ENCODE measurements at places on chromosomes 5 and 9.

- no peak for DNase-seq
Measured at GRCh38 chr9:125929846-125930245, 182.7 kb downstream of the PBX3 start.

DNA sequence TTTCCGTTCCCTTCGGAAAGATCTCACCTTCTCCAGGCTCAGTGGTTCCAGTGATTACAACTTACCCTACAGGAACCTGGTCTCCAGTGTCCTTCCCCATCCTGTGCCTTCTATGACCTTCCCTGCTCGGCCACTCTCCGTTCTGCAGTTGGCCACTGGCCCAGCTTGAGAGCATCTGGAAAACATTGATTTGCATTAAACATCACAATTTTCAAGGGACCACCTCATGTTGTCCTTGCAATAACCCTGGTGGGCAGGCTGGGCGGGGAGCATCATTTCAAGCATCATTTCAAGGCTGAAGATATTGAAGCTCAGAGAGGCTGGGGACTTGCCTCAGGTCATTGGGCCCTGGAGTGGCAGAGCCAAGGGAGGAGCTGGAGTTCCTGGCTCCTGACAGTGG lies 177.4 kb downstream of the SEC61B start:
- DNase-seq, result no peak

DNA sequence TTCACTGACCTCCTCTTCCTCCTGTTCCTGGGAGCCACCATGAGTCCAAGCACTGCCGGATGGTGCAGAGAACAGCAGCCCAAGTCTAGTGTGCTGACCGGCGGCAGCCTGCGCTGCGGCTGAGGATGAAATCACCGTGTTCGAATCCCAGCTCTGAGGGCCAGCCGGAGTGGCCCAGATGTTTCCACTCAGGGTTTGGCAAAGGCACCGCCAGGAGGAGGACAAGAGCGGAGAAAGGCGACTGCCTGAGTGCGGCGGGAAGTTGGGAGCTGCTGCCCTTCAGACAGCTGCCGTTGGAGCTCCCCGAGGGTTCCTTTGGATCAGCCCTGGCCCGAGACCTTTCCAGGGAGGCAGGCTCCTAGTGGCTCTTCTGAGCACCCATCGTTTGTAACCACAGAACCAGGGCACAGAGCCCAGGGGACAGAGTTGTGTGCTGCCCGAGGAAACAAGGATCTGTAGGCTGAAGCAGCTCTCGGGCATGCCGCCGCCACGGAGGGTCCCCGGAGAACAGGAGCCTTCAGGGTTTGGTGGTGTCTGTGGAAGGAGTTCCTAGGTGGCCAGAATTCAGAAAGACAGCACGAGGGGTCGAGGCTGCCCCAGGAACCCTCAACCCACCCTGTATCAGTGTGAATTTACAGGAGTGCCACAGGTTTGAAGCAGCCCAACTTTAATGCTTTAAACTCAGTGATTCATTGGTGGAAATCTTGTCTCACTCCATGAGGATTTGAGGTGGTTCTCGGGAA lies 115.6 kb upstream of the COL5A1 start:
- DNase-seq, result no peak

DNA sequence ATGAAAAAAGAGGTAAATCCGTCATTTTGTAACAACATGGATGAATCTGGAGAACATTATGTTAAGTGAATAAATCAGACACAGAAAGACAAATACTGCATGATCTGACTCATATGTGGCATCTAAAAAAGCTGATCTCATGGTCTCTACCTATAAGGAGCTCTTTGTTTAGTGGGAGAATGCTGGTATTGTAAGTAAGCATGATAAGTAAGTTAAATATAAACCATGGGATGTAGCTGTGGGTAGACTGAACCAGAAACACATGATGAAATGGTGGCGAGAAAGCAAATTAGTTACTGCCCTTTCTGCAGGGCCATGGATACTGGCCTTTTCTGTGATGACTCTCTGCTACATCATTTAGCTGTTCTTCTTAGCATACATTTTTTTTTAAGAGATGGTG lies 66.4 kb upstream of the RUSC2 start:
- no peak for DNase-seq

DNA sequence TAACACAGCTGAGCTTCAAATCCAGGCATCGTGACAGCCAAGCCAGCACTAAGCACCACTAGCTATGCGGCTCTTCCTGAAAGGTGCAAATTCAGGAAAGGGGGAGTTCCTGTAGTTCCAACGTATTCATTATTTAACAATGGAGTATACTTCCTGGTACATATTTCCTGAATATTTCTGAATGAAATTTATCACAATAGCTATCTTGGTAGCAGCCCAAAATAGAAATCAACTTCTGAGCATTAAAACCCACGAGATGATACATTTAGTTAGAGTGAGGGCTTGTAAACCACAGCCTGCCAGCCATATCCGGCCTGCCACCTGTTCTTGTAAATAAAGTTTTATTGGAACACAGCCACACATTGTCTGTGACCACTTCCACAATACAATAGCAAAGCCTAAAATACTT lies 109.7 kb upstream of the RETREG1 start:
- no peak for DNase-seq

- no peak for DNase-seq
Measured at GRCh38 chr5:109907189-109907588, 217.5 kb downstream of the MAN2A1 start.

DNA sequence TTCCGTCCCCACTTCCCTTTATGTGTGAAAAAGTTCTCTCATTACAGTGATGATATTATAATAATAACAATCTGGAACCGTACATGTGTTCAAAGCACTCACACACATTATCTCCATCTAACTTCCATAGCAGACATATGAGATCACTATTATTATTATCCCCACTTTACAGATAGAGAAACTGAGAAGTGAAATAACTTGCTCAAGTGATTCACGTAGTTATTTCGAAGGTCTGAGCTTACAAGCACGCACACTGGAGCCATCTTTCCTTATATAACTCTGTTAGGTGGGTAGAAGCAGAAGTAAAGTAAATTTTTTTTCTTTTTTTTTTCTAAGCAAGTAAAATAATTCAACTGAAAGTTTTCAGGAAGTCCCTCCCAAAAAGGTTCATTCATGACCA lies 62.9 kb upstream of the PTGER4 start:
- no peak for DNase-seq

- no peak for DNase-seq
Measured at GRCh38 chr5:41093803-41094202, 22.7 kb upstream of the MROH2B start.

DNA sequence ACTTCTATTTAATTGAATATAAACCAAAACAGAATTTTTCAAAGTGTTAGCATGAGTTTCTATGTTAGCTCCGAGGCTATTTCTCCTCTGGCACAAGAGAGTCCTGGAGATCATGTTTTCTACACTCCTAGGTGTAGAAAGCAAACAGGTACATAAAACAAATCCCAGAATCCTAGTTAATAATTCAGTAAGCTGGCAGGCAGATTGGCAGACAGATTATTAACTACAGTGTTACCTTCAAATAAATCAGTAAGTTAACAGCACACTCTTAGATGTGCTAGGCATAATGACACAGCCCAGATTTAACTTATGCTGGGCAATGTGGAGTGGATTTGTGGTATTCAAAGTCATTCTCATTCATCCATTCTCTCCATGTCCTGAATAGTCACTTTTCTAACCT lies 282.8 kb upstream of the RPS23 start:
- no peak for DNase-seq

DNA sequence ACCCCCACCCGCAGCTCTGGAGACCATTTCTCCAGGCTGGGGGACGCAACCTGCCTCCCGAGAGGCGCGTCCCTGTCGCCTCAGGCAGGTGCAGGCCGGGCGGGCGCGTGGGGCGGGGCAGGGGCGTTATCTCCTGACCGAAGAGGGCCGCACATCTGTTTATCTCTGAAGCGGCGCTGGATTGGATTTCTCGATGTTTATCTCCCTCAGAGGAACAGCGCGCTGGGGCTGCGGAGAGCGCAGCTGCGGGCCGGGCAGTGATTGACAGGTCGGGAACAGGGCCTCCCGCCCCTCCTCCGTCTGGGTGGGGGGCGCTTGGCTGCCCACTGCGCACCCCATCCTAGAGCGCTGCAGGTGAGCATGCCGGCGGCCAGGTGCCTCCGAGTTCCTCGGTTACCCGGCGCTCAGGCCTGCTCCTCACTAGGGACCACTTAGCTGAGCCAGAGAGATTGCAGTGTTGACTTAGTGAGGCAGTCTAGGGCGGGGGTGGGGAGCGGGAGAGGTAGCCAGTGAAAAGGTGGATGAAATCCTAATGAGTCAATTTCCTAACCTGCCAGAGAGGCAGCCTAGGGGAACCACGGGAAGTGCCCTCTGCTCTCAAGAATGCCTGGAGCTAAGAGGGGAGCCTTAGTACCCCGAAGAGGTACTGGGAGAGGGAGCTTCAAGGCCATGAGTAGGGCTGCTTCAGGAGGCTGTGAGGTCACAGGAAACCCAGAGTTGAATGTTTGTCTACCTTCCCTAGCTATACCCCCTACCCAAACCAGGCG lies 39.6 kb upstream of the TIFAB start:
- DNase-seq, result peak; percentile 92

GRCh38 chr9:78118742-78119473 lies 87.3 kb upstream of the GNAQ start:
- DNase-seq, result no peak

DNA sequence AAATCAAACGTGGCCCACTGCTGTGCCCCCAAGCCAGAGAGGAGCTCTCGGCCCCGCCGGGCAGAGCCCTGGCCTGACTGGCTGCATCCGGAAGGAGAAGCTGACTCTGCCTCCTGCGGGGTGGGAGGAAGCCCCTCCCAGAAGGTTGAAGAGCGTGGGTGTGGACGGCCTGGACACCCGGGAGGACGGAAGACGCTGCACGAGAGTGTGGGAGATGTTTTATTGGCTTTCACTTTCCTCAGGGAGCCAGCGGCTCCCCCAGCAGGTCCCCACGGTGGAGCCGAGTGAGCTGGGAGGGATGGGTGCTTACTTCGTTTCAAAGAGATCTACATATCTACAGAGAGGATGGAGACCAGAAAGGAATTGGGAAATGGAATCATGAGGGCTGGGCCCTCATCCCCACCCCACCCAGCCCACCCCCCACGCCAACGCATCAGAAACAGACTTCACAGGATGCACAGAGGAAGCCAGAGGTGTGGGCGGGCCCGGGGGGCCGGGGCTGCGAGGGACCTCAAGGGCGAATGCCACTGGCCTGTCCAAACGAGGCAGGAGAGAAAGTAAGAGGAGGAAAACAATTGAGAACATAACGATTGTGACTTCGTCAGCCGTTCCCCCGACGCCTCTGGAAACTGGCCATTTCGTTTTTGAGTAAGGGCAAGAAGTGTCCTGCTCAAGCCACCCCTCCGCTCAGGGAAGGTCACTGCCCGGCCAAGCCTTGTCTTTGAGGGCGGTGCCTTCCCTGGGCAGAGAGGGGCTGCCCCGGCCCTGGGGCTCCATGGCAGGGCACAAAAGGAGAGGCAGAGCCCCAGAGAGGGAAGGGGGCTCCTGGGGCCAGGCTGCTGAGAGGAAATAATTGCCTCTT lies 32.1 kb downstream of the FAM163B start:
- no peak for DNase-seq

DNA sequence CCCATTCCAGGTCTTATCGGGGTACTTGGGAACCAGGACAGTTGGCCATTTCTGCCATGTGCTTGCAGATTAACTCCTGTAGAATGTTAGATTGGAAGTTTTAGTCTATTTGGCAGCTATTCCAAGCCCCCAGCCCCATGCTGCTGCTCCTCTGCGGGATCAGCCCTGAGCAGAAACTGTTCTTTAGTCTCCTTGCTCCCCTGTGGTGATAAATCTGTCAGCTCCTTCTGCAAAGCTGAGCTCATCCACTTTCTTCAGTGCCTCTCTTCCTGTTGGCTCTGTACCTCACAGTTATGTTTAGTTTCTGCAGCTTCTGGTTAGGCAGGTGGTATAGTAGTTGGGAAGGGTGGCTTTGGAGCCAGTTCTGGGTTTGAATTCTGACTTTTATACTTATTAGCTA lies 170.4 kb downstream of the GRIA1 start:
- peak; percentile 24 for DNase-seq

DNA sequence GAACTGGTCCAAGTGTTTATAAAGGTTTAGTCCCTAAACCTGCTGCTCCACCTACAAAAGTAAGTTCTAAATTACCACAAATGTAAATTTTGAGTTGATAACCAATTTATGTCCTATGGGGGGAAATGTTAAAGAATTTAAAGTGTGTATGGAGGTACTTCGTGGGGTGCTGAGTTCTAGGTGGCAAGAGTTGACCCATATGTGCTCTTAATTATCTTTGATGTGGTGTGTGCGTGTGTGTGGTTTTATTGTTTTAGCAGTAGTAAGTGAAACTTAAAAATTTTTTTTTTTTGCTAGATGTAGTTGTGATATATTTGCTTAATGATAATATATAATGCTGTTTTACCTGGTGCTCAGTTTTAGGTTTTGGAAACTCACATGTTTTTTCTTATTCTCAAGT lies 72.6 kb downstream of the GPBP1 start:
- no peak for DNase-seq

DNA sequence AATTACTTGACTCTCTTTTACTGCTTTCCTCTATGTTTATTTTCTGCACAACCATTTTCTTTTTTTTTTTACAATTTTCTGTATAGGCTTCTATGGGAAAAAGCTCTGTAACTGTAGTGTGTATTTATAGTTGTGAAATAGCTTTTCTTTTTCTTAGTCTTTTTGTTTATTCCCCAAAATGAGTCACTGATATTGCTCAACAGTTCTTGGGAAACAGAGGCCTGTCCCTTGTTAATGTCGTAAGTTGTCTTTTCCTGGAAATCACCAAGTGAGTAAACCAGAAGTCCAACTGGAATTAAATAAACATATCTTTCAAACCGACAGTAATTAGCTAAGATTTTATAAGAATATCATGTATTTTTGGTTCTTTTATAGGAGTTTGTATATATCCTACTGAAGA lies 325.1 kb upstream of the PRR16 start:
- no peak for DNase-seq

DNA sequence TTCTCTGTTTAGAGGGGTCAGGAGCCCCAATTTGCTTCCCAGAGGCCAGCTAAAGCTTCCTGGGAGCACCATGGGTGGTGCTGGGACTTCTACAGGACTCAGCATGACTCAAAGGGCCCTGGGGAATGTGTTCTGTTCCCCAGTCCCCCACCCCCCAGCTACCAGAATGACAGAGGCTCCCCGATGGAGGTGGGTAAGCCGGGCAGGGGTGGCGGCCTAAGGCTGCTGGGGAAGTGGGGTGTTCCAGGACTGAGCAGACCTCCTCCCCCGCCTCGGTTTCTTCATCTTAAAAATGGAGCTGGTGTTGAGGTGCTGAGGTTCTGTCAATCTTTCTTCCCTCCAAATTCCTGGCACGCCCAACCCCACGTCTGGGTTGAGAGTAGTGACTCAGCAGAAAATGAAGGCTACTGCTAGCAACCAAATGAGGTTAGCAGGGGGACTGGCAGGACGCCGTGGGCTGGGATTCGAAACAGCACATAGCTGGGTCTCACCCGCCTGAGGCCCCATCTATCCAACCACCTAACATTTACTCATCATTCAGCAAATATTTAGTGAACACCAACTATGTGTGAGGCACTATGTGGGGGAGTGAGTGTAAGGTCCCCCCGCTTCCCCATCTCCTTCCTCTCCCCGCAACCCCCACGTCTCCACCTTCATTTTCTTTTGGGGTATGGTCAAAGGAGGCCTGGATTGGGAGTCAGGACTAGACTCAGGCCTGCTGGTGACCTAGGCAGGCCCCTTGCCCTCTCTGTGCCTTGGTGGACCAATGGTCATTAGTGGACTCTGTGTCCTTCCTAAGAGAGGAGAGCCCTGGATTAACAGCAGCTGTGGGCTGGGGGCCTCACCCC lies 50.2 kb downstream of the C9orf50 start:
- peak; percentile 39 for DNase-seq
